HCEC 1CT (cell line): ENCODE measurements at places on chromosomes 5 and 9.
A peak's percentile ranks its signal among the peaks of the same experiment; 100 is the strongest.

DNA sequence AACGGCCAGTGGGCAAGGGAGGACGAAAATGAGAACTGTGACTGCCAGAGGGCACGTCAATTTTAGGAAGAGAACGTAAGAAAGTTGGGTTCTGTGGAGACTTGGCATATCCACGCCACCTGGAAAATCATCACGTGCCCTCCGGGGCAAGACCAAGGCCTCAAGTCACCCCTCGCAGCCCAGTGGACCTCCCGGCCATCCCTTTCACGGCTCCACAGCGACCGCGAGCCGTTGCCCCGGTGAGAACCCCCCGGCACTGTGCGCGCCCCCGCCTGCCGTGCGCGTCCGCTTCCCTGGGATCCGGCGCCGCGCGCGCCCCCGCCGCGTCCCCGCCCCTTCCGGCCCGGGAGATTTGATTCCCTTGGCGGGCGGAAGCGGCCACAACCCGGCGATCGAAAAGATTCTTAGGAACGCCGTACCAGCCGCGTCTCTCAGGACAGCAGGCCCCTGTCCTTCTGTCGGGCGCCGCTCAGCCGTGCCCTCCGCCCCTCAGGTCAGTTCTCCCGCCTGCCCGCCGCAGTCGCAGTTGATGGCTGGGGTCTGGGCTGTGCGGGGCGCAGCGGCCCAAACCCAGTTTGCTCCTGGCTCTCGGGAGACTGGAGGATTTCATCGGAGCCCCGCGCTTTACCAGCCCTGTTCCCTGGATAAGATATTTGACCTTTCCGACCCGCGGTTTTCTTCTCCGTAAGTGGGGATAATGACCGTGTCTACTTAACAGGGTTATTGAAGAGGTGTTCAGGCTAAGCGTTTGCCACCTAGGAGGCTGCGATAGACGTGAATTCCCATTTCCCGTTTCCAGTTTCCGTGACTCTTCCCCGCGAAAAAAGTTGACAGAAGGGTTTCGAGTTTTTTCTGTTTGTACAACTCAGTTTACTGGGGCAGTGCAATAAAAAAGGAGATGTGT, at the start of gene MELK:
TSS of gene MELK (plus strand) at position 381 of the 904 bp plus-strand sequence. CDS start 8,787 bp downstream, outside the sequence.
- DNase-seq = peak; percentile 81

GRCh38 chr5:140402258-140403074, 833 bp downstream of the ANKHD1 start:
- peak; percentile 31 for DNase-seq

DNA sequence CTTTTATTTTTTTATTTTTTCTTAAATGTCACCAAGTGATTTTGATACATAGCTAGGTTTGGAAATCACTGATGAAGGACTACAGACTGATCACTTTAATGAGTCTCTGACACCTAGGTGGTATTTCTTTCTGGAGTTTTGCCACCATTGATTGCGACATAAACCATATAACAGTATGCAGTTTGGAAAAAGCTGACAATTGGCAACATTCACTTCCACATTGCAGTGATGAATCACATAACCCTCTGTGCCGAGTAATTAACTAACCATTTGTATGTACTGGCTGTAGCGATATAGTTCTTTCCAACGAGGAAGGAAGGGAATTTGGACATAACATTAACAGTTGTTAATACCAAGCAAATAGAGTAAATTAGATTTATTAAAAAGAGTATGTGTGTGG, 222.9 kb upstream of the EFNA5 start:
- DNase-seq = peak; percentile 80

DNA sequence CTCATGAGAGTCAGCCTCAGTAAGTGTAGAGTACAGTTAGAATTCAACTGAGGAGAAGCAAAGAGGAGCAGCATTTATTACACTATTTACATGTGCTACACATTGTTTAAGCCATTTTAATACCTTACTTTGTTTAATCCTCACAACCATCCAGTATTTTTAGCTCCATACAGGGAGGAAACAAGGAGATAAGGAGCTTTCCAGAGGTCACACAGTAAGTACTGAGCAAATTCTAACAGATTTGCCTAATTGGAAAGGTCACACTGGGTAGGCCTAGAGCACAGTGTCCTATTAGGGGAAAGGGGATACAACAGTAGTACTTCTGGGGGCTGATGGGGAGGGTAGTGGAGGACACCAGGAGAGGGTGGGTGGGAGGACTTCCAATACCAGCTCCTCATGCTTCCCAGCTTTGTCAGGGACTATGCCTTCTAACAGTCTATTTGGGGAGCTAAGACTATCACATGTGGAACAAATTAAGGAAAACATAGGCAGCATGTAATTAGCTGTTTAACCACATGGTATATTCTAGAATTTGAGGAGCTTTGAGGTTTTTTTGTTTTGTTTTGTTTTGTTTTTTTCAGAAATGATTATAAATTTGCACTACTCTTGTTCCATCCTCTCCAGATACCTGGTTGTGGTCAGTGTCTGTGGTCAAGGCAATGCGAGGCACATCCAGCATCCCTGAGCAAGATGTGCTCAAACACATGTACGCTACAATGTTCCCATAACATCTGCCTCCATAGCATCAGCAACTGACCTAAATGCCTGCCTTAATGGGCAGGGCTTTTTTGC, 96.0 kb upstream of the SLC12A2 start:
- DNase-seq = no peak

DNA sequence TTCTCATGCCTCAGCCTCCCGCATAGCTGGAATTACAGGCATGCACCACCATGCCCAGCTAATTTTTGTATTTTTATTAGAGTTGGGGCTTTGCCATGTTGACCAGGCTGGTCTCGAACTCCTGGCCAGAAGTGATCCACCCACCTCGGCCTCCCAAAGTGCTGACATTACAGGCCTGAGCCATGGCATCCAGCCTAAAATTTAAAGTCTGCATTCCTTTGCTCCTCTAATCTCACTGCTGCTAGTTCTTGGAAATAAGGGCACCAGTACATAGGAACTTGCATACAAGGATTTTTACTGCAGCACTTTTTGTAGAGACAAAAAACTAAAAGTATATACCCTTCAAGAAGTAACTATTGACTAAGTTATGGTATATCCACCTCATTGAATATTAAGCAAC, 20.0 kb upstream of the DCP2 start:
- no peak for DNase-seq

DNA sequence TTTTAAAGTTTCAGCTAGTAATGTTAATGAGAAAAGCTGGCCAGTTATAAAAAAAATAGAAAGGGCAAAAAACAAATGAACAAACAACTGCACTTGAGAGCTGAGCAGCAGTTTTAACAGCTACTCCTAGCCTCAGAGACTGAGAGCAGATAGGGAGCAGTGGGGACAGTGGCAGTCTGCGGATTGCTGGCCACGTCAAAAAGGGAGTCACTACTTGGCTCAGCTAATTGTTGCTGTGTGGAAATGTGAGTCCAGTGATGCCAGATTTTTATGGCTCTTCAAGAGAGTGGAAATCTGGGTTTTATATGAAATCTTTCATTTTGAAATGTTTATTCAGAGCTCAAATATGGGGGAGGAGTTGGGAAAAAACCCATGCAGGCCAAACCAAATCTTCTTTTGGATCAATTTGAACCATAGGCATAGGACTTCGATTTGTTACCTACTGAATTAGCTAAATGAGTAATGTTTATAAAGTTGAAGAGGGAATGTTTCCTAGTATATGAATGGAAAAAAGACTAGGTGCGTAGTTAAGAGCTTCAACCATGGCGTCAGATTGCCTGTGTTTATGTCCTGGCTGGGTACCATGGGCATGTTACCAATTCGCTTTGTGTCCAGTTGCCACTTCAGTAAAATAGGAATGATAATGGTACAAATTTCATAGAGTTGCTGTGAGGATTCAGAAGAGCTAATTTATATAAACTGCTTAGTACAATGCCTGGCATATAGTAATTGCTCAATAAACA, 102.1 kb downstream of the PAM start:
- no peak for DNase-seq

- DNase-seq = no peak
Observed at GRCh38 chr5:56725711-56726411, 89.5 kb upstream of the MAP3K1 start.

DNA sequence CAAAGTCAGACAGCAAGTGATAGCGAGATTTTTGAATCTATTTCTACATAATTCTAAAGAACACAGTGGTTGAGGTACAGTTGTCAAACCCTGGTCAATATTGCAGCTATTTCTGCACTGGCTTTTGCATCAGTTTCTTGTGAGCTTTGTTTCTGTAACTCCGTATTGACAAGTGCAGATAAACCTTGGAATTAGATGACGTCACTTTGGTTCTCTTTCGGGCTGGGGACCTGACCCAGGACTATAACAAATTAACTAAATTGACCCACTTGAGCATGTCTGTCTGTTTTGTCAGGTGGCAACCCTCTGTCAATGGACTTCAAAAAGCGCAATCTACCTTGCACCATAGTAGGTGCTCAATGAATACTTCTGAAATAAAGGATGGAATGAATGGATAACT, 418.4 kb upstream of the SGCD start:
- DNase-seq = no peak

DNA sequence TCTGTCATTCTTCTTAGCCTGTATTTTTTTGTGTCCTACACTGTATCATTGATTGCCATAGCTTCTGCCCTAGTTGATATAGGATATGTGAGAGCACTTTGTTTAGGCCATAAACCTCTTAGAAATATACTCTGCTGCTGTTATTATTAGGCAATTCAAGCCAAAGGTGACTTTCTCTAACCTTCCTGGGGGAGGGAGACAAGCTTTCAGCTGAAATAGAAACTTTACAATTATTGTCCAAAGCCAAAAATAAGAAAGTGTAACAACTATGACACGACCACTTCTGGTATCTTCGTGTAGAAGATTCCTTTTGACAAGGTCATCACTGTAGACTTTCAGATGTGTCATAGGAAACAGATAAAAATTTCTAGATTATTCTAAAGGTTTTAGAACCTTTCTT, 12.2 kb upstream of the CSNK1A1 start:
- DNase-seq = peak; percentile 39

GRCh38 chr5:170405817-170406216, 16.6 kb upstream of the KCNMB1 start:
- DNase-seq = no peak

DNA sequence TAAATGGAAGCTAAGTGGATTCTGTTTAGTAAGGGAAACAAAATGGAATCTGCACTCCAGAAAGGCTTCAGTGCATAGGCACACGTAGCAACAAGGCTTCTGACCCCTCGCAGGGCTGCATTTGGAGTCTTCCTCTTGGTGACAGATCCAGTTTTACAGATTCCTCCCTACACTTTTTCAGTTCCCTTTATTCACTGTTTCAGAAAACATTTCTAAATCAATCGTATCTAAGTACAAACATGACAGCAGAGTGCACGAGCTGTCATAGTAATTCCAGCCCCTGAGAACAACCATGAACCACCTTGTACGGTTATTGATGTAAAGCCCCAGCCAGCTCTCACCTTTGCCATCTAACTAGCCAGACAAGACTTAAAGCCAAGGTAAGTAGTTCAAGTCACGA, 491.6 kb downstream of the SEMA5A start:
- no peak for DNase-seq

DNA sequence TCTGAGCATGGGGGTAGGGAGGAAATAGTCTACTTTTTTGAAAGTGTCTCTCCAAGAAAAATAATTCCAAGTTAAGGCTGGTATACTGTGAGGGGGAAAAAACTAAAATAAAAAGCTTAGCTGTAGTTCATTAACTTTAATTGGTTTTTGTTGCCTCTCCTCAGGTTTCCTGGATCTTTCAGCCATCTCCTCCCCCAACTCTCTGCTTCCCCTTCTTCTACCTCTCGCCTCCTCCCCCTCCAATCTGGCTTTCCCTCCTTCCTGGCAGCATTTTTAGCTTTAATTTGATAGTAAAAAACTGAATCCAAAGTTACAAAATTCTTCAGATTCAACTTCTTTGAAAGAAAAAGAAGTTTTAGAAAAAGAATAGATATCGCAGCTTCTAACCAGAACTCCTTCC, 462.6 kb downstream of the CETN3 start:
- no peak for DNase-seq

- DNase-seq = no peak
Observed at GRCh38 chr9:120265791-120266190, 314.2 kb downstream of the CDK5RAP2 start.

DNA sequence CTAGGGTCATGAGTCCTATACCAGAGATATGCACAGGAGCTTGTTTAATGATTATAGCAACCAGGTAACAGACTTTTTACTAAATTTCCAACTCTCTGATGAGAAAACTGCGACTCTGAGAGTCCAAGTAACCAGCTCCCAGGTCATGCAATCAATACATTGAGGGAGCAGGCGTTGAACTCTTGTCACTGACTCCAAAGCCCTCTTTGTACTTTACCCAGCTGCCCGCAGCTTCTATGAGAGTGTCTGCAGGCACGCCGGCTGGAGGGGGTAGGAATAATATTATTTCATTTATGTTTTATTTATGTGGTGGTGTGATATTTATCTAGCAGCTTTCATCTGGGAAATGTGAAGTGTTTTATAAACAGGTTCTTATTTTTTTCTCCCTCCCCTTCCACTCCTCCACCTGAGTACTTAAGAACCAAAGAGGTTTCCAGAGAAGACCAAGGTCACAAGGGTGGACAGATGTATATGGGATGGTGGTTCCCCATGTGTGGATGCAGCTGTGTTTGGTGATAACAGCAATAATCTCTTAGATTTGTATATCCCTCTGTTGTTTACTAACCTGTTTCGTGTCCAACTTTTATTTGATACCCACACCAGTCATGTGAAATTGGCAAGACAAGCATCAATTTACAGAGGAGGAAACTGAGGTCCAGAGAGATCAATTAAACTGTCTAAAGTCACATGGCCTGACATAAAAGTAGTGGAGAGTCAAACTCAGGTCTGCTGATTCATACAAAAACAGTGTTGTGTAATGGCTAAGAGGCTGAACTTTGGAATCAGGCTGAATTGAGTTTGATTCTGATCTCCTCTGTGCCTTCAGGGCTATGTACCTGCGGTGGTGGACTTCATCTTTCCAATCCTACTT, 140.2 kb upstream of the TRIM32 start:
- DNase-seq = peak; percentile 62

DNA sequence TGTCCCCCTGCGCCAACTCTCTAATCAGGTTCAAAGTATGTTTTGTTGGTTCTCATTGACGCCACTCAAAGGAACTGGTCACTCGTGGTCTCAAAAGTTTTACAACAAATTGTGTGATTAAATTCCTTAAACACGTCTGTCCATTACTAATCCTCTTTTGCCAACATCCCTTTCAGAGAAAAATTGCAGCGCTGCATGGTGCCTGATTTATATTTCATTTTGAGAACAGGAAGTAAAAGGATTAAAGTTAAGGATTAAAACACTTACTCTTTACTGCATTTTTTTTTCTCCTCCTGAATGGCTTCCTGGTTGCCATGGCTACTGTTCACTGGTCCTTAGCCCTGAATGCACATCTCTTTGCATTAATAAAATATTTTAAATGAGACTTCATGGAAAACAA, 383.5 kb downstream of the GLIS3 start:
- DNase-seq = no peak
